ENCODE measurements at places on chromosomes 11 and 22.

- no peak for DNase-seq
Measured at GRCh38 chr11:102566112-102566511, 35.6 kb upstream of the MMP7 start.

DNA sequence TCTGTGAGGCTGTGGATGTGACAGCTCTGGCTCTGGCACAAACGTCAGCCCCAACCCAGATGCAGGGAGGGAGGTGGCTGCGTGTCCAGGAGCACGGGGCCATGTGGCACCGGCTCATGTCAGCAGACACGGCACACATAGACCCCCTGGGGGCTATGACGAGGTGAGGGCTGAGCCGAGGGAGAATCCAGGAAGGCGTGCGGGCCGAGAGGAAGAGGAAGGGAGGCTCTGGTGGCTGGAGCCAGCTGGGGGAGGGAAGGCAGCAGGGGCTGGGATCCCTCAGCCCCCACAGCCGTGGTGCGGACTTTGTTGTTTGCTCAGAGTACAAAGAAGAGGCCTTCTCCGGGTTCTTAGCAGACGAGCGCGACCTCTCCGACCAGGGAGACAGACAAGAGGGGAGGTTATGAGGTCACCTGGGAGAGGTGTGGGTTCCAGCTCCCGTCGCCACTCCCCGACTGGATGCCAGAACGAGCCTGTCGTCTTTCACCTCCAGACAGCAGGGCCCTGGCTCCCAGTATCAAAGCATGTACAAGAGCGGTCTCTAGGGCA is 46.1 kb downstream of the CDKN1C start:
- DNase-seq: no peak

- DNase-seq: no peak
Measured at GRCh38 chr22:29342577-29343312, 27.2 kb upstream of the RASL10A start.

GRCh38 chr11:7609015-7609414 is 64.3 kb downstream of the CYB5R2 start:
- no peak for DNase-seq

DNA sequence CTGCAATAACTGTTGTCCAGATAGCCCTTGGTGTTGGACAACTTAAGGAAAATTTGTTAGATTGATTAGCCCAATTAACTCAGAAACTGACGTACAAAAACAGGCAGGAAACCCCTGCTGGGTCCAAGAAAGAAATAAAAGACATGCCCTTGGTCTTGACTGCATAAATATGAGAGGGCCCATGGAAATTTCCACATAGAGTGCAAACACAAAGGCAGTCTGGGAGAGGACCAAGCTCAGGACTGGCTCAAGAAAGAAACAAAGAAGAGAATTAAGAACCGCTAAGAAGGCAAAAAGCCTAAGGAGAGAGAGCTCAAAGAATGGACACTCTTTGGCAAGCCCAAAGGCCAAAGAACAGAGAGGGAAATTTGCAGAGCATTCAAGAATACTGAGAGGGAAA is 1243.9 kb downstream of the LRRC4C start:
- DNase-seq: no peak

GRCh38 chr11:120127236-120127635 is 10.7 kb downstream of the TRIM29 start:
- no peak for DNase-seq
